Myocyte (in vitro differentiated cells): ENCODE measurements at places on chromosomes 6 and 20. TPM values are rescaled to one million over a fixed set of nuclear protein-coding genes. Genes with fewer than 3 reads are reported as not detected.

DNA sequence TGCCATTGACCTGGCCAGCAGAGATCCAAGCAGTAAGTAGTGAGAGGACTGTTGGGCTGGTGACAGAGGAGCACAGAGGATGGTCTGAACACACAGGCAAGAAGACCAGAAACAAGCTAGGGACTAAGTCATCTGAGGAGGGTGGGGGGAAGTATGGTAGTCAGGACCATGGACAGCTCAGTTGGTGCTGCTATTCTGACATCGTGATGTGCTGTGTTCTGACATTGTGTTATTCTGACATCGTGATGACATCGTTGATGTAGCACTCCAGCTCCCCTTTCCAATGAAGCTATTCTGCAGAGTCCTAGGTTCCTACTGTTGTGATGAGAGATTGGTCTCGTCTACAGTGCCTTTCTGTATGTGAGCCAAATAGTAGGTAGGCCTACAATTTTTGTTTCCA is 28.7 kb downstream of the CFAP206 start:
- peak; percentile 81 for DNase-seq

DNA sequence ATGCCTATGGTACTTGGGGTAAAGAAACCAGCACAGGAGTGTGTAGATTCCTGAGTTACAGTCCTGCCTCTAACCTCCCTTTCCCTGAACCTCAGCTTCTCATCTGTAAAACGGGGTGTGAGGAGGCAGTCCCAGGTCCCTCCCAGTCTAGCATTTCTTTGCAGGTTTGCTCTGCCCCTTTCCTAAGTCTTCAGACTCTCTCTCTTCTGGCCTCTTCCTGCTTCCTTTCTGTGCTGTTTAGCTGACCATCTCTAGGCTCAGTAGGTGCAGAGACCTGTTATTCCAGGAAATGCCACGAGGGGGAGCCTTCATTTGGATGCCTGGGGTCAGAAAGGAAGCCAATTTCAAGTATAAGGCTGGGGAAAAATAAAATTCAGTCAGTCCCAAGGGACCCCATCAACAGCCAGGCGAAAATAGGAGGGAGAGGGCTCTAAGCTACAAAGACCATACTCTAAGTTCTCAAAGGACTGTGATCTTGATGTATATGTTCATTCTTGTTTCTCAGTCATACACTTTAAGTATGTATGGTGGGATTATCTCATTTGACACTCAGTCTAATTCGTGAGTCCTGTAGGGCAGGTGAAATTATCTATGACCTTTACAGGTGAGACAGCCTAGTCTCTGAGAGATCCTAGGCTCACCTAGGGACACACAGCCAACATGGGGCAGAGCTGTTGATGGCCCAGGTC is 89.1 kb downstream of the NCR2 start:
- peak; percentile 81 for DNase-seq

DNA sequence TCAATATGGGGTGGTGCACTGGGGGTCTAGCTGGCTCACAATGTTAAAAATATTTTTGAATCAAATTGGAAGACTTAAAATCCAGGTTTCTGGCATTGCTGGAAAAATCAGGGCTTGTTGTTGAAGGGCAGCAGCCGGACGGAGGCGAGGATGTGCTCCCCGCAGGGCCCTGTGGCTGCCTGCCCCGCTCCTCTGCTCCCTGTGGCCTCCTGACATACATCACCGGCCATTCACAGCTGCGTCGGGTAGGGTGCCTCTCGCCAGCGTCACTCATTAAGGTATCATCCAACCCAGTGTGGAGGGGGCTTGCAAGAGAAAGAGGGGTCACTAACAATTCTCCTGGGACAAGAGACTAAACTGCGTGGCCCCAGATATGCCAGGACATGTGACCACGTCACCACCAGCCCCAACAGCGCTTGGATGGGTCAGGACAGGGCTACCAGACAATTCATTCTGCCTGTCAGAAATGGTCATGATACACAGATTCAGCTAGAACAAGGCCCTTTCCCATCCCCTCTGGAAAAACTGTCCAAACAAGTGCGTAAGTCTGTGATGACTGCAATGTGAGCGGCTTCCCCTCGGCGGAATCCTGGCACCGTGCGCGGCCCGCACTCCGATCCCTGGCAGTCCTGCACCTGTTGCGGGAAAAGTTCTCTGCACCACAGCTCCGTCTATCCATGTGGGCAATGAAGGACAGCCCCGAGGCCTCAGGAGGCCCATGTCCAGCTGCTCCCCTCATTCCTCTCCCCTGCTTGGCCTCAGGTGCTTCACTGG is 12.0 kb downstream of the GATA5 start:
- peak; percentile 84 for DNase-seq

DNA sequence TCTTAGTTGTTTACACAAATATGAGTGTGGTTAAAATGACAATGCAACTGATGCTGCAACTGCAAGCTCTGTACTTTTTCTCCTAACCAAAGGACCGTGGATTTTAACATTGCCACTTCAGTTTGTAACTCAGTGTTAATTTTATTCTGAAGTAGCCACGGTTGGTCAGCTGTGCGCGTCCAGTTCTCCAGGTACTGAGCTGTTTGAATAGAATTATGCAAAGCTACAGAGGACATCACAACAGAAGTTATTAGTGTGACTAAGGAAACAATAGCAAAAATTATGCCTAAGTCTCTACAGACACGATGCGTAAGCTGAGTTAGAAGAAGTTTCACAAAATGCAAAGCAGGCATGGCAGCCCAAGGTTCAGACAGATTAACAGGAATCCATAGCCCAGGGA is 4.4 kb upstream of the ABHD12 start:
- no peak for DNase-seq

- no peak for DNase-seq
These were observed 348.3 kb upstream of the ZFP64 start for GRCh38 chr20:52539891-52540290.

GRCh38 chr6:33508935-33509926 is 54.9 kb downstream of the ZBTB9 start:
- DNase-seq = no peak

- DNase-seq = no peak
These were observed 2.7 kb upstream of the SPO11 start for GRCh38 chr20:57326667-57327455.

Gene XPO5
- 33.4 and 34.1 TPM in 2 replicates for total RNA-seq

Gene HCRTR2
- not detected in 2 replicates for total RNA-seq

Gene ADTRP
- total RNA-seq = 0.26 and 1.2 TPM in 2 replicates

Gene ELOVL4
- total RNA-seq = 1.9 and 2.2 TPM in 2 replicates
